KBM-7 (cell line): ENCODE measurements at places on chromosomes 3 and 15.

DNA sequence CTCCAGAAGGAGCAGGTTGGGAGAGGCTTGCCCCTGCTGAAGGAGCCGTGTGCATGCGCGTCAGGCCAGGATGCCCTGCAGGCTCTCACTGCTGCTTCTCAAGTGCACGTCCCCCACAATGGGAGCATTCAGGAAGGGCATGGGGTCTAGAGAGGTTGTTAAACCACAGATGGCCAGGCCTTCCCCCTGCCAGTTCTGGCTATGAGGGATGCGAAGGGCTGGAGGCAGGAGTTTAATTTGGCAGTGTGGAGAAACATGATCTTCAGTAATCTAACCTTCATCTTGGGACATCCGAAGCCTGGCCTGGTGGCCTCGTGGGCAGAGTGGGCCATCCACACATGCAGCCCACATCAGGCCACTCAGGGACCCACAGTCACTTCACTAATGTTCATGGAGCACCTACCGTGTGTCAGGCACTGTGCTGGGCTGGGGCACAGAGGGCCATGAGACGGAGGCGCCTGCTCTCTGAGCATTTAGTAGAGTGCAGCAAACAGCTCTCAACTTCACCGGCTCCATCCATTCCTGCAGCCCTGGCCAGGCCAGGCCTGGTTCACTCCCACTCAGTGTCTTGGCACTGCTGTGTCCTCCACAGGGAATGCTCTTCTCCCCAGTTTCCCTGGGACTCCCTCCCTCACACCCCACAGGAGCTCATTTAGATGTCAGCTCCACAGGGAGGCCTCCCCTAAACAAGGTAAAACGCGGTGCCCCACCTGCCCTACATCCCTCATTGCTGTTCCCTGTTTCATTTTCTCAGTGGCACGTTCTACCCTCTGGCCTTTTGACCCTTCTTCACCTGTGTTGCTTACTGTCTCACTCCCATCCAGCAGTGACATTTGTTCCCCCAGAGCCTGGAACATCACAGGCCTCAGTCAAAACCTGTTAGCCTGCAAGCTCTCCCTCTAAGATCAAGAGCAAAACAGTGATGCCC lies 4.0 kb downstream of the CFAP100 start:
- no peak for DNase-seq

GRCh38 chr3:53804697-53805462 lies 41.3 kb downstream of the CHDH start:
- DNase-seq: no peak

DNA sequence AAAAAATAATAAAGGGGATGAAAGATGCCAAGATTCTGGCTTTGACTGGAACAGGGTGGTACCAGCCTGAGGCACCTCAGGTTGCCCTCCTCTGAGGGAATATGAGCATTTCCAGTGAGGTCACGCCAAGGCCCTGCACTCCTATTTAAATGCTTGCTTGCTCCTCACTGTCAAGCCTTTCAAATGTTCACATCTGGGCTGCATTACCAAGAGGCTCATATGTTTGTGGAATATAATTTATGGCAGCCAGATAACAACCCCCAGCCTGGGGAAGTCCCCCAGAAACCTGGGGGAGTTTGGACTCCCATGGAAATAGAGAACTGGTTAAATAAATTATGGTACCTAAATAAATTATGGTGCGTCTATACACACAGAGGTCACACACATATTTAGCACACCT lies 88.4 kb downstream of the FRMD4B start:
- DNase-seq: no peak

- no peak for DNase-seq
Observed at GRCh38 chr15:75982468-75982867, 29.8 kb downstream of the NRG4 start.

- DNase-seq: no peak
Observed at GRCh38 chr3:30458376-30459171, 147.8 kb upstream of the TGFBR2 start.

- no peak for DNase-seq
Observed at GRCh38 chr3:18862077-18862476, 286.2 kb upstream of the KCNH8 start.

DNA sequence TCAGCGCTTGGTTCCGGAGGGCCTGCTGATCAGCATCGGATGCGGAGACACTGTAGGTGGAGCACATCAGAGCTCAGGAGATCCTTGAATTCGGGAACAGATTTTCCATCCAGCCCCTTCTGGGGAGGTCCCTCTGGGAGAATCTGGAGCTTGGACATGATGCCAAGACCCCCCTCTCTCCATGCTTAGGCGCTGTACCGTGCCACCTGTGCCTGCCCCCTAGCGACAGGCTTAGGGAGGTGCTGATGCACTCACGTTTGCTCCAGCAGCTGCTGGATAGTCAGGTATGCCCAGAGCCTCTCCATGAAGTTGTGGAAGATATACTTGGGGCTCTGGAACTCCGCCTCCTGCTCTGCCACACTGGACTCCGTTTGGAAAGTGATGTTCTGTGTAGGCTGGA lies 9.7 kb downstream of the ITIH4 start:
- peak; percentile 42 for DNase-seq

DNA sequence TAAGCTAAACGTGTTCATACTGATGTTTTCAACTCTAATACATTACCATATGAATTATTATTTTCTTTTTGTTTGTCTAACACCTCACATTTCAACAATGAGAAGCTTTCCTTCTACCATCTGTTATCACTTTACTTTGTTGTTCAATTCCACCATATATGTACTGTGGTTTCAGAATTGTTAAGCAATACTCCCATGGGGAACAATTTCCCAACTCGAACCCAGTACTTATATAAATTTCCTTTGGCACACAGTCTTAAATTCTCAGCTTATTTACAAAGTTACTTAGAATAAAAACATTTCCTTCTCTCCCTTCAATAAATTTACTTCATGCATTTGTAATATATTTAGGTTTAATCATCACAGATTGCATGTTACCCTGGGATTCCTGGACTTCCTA lies 1764.4 kb downstream of the OTOL1 start:
- no peak for DNase-seq

GRCh38 chr3:112813723-112814171 lies 32.9 kb downstream of the CD200R1L start:
- peak; percentile 97 for DNase-seq

- no peak for DNase-seq
Observed at GRCh38 chr3:51751287-51751686, 27.8 kb downstream of the IQCF6 start.

DNA sequence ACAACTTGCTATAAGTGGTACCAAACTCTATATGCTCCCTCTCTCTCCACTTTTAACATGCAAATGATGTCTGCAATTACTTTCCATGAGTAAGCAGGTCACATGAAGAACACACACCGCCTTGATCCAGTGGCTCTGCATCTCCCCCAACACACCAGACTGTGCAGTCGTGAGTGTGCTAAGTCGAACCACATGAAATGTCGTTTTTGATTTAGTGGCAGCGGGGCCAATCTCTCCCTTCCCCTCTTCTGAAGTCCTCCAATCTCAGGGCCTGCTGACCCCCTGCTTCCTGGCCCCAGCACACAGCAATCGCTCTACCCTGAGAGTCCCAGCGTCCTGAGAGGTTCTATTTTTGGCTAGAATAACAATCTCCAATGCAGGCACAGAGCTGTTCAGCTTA lies 312.5 kb downstream of the SHQ1 start:
- DNase-seq: no peak

- no peak for DNase-seq
Observed at GRCh38 chr15:52232327-52232726, 41.1 kb upstream of the GNB5 start.

GRCh38 chr3:46925585-46925934 lies 48.0 kb downstream of the PTH1R start:
- no peak for DNase-seq

DNA sequence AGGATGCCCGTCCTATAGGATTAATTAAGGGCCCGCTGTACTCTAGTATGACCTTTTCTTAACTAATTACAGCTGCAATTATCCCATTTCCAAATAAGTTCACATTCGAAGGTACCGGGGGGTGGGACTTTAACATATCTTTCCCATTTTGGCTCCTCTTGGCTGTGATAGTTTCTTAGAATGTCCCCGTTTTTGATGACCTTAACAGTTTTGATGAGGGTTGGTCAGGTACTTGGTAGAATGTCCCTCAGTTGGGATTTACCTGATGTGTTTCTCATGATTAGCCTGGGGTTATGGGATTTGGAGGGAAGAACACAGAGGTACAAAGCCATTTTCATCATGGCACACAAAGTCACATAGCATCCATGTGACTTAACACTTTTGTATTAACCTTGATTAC lies 18.2 kb downstream of the RTP1 start:
- DNase-seq: no peak

DNA sequence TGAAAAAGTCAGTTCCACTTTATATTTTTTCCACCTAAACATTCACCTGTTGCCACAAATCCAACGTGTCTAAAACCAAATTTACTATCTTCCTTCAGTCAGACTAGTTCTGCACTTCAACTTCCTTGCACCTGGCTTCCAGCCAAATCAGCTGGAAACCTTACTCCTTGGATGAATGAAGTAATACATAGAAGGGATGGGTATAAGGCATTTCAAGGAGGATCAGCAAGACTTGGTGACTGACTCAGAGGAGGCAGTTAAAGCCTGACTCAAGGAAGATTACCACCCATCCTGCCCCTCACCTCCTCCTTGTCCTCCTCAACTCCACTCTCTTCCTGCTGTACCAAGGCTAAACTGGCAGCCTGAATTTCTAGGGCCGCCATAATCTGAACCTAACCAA lies 37.1 kb downstream of the QTRT2 start:
- peak; percentile 9 for DNase-seq

- DNase-seq: no peak
Observed at GRCh38 chr3:48596676-48597407, 1.7 kb upstream of the COL7A1 start.

DNA sequence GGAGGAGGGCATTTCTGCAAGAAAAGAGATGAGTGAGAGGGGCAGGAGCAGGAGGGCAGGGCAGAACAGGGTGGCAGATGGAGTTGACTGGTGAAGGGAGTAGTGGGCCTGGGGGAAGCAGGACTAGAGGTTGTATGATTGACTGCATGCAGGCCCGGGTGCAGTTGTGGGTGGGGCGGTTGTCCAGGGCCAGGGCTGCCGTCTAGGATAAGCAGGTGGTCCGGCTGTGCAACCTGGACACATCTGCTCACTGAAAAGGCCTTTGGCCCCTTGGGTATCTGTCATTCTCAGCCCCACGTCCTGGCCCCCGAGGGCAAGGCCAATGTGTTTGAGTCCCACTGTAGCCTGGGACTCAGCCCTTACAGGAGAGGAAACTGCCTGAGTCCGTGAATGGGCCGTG lies 25.4 kb downstream of the ALS2CL start:
- no peak for DNase-seq

DNA sequence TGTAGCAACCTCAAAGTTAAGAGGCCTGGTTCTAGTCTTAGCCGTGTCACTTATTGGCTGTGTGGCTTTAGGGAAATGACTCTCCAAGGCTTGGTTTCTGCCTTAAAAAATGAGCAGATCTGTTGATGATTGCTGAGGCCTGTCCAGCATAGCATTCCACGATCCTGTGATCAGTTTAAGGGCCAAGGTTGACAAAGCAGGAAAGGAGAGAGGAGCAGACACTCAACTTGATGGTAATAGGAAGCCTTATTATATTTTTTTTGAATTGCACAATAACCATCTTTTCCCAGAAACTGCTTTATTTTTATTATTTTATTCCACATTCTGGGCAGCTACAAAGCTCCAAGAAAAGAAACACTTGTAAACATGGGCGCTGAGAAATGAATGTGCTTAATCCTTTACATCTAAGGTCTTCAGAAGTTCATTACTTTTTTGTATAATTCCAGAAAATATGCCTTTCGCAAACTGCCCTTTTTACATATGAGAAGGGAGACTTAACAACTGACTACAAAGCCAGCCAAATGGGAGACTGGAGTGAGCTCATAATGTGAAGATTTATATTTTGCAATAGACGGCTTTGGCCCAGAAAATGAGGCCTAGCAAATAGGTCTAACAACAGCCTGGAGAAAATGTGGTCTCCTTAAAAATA lies 241.0 kb downstream of the ATP8B4 start:
- DNase-seq: no peak

DNA sequence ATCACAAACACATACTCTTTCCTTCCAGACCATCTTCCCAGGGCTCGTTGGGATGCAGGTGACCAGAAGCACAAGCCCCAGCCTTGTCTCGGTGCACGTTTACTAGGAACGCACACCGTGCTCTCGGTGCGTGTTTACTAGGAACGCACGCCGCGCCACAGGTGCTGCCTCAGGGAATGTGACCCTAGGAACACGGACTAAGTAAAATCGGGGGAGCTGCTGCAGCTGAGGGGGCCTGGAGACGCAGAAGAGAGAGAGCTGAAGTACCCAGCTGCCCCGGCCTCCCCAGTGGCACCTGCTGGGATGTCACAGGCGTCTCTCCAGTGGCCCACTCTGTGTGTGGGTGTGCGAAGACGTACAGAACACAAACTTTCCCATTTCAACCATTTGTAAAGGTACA lies 91.0 kb upstream of the SNRPA1 start:
- no peak for DNase-seq

- DNase-seq: peak; percentile 22
Observed at GRCh38 chr3:58334013-58334321, 1.3 kb downstream of the PXK start.

- DNase-seq: no peak
Observed at GRCh38 chr3:138326866-138327595, 2.6 kb downstream of the NME9 start.

- DNase-seq: no peak
Observed at GRCh38 chr3:119245778-119246177, 5.1 kb upstream of the B4GALT4 start.

GRCh38 chr3:35737934-35738706 lies 98.8 kb downstream of the ARPP21 start:
- DNase-seq: no peak

DNA sequence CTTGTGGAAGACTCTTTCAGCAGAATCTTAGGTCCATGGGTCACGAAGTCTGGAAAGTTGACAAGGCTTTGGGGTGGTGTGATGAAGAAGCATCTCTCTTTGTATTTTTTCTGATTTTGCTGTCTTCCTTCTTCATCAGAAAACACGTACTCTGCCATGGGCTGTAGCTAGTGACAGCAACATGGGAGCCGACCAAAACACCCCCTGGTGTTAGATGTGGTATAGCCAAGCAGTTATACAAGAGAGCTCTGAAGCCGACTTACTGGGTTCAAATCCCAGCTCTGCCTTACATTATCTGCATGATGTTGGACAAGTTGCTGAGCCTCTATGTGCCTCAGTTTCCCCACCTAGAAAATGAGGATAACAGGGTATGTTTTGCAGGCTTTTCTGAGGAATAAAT lies 32.9 kb upstream of the LYZL4 start:
- DNase-seq: no peak
